ENCODE measurements at places on chromosomes 12 and 14.

GRCh38 chr12:91763654-91764370 lies 381.8 kb downstream of the BTG1 start:
- peak; percentile 28 for DNase-seq

DNA sequence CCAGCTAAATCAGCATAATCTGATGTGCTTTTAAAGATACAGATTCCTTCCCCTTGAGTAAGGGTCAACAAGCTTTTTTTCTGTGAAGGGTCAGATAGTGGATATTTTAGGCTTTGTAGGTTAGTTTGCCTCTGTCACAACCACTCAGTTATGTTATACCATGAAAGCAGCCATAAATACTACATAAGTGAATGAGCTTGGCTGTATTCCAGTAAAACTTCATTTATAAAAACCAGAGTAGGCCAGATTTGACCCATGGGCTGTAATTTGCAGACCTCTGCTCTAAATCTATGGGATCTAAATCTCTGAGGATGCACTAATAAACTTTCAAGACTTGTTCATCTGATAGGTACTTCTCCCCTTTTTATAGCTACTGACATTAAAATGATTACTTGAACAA lies 47.7 kb downstream of the LEMD3 start:
- no peak for DNase-seq

- no peak for DNase-seq
Observed at GRCh38 chr14:100553471-100553870, 33.7 kb downstream of the BEGAIN start.

DNA sequence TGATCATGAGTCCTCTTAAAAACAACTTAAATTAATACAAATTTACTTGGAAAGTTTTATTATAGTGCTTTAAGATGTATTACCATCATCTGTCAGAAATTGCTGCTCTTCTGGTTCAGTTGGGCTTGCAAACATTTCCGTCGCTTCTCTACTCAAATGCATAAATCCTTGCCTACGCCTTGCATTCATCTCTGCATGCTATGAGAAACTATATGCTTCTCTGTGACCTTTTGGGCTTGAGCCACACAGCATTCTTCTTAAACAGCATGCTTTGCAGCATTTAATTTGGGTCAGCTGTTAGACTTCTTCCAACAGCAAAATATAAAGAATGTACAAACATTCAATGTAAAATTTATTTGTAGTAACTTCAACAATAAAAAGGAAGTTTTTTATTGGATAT lies 305.7 kb upstream of the FLRT2 start:
- peak; percentile 56 for DNase-seq

DNA sequence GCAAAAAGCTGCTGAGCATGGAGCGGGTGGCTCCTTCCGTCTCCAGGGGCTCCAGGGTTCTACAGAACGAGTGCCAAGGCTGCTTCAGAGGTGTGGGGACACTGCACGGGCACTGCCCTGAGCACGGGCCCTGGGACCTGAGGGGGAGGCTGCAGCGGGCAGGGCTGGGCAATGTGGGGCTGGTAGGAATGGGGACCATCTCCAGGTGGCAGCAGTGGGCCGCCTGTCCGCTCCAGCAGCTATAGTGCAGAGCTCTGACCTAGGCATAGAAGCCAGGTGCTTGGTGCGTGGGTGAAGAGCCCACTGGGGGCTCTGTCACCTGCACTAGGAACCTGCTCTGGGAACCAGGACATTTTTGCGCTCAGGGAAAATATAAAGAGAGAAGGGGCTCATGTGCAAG lies 22.3 kb downstream of the HDAC7 start:
- no peak for DNase-seq

DNA sequence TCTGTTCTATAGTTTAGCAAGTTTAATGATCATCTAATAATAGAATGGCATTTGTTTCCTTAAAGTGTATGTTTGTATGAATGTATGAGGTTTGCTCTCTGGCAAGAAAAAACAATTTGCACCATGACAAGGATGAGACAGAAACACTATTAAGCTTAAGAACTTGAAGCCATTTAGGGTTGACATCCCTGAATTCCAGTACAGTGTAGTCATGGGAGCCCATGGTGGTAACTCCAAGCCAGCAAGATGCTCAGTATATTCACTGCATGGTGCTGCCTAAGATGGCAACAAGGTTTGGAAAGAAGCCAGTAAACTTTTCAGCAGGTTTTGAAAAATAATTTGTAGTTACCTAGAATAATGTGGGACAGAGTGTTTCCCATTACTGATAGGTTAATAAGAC lies 158.6 kb downstream of the PRIMA1 start:
- no peak for DNase-seq

DNA sequence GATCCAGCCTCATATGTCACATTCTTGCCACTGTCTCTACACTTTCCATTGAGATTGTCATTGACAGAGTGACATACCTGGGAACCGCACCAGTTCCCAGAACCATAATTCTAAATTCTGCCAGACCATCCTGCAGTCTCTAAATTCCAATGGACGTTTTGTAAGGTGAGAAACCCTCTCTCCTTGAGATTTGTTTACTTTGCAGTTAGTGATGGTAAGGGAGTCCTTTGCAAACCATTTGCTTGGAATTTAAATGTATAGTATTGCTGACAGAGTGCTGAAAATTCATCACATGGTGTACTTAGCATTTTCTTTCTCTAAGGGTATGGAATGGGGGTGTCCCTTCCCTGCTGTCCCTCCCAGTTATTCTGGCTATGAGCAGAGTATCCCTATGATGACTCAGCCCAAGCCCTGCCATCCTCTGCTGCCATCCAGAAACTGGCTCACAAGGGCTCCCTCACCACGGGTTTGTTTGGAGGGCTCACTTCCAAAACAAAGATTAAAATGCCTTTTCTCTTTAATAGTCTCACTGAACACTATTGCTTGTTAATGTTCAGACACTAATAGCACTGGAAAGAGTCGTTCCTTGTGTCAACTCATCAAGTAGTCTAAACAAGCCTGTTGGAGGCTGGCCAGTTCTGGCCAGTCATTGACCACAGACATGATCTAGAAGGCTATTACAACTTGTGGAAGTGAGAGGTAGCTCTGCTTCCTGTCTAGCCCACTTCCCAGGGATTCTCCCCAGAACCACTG lies 129.0 kb upstream of the HMGA2 start:
- DNase-seq, result peak; percentile 65

- no peak for DNase-seq
Observed at GRCh38 chr12:57460841-57461275, 1.3 kb downstream of the GLI1 start.

DNA sequence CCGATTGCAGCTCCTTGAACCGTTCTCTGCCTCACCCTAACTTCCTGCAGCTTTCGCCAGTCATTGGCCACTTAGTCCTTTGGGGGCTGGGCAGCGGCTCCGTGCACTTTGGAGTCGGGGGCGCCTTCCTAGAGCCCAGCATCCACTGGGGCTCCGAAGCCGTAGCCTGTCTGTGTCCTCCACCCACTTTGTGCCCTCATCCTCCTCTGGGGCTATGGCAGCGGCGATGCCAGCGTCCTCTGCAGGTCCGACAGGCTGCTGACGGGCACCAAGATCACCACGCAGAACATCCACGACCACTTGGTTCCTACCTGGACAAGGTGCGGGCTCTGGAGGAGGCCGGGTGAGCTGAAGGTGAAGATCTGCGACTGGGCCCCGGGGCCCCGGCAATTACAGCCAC lies 11.8 kb upstream of the A2M start:
- no peak for DNase-seq

DNA sequence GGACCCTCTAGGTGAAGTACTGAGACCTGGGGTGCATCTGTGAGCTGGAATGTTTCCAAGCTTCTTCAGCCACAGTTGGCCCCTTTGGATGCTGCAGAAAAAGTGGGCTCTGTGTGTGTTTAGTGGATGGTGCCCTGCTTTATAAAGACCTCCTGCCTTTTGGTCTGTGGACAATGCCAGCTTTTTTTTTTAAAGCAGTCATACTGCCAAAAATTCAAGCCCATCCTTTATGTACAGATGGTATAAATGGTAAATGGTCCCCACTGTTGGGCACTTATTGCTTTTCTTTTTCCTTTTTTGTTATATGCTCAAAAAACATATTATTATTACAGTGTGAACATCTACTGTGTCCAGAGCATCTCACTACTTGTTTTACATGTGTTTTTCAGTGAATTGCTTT lies 81.1 kb downstream of the SMOC1 start:
- DNase-seq, result no peak

GRCh38 chr14:94935706-94936300 lies 165.9 kb upstream of the GSC start:
- DNase-seq, result no peak

DNA sequence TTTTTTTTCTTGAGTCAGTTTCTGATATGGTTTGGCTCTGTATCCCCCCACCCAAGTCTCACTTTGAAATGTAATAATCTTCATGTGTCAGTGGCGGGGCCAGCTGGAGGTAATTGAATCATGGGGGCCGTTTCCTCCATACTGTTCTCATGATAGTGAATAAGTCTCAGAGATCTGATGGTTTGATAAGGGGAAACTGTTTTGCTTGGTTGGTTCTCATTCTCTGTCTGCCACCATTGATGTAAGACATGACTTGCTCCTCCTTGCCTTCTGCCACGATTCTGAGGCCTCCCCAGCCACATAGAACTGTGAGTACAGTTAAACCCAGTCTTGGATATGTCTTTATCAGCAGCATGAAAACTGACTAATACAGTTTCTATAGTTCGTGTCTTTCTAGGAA lies 42.9 kb downstream of the WNK1 start:
- DNase-seq, result no peak

DNA sequence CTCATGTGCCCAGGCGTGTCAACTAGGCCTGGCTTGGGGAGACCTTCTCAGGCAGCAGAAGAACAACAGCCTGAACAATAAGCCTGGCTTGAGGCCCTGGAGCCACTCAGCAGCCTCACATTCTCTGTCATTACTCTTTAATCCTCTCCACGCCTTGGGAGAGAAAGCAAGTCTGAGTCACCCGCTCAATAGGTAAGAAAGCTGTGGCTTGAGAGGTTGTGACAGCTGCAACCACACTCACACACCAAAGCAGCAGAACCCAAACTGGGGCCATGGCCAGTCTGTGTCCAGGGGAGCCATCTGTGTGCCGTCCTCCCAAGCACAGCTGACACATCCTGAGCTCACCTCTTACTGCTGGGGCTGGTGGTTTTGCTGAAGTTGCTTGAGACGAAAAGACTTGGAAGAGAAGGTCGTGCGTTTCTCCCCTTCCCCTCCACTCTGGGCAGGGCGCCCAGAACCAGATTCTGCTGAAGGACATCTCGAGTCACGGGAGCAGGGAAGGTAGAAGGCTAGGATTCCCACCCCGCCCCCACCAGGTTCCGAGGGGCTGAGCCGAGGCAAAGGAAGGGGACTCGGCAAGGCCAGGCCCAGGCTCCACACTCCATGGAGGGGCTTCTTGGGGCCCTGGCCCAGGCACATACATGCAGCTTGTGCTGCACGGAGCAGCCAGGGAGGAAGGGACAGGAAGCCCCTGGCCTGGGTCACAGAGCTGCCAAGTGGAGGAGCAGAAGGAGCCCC lies 5.5 kb downstream of the TMEM63C start:
- no peak for DNase-seq

- no peak for DNase-seq
Observed at GRCh38 chr12:95318071-95318545, 100.5 kb downstream of the VEZT start.

- DNase-seq, result no peak
Observed at GRCh38 chr14:36054353-36055051, 122.0 kb downstream of the PTCSC3 start.

DNA sequence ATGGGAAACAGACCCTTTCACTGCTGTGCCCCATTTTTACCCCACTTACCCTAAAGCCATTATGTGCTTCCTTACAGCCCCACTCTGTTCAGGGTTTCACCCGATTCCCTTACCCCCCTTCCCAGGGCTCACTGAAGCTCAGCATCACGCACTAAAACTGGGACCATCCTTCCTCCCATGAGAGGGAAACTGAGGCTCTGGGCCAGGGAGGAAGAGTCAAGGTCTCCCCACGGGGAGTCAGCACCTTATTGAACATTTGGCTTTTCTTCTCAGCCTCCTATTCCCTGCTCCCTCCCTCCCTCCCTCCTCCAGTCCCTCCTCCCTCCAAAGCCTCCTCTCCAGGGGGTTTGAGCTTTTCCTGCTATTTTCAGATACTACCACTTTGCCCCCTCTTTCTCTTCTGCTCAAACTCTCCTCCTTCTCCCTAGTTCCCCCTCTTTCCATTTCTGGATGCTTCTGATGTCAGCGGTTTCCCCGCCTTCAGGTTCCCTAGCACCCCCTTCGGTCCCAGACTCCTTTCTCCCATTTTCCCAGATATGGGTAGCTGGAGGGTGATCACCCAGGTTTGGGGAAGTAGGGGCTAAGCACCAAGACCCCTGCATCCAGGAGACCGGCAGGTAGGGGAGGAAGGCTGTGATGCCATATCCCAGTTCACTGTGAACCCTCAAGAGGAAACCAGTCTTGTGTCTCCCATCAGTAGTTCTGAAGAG lies 960 bp downstream of the GPR162 start:
- no peak for DNase-seq

DNA sequence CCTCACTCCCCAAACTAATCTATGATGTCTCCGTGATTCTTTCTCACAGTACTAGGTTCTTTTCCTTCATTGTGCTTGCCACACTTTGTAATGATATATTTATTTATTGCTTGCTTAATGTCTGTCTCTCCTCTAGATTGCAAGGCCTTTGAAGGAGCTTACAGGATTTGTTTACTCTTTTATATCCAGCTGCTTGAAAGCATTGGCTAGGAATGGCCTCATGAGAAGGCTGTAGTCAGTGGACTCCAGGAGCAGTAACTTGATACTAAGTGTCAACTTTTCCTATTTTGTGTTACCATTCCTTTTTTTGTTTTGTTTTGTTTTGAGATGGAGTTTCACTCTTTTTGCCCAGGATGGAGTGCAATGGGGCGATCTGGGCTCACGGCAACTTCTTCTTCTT lies 7.3 kb upstream of the FAM234B start:
- DNase-seq, result no peak

GRCh38 chr14:88551980-88552431 lies 2.8 kb downstream of the PTPN21 start:
- no peak for DNase-seq

DNA sequence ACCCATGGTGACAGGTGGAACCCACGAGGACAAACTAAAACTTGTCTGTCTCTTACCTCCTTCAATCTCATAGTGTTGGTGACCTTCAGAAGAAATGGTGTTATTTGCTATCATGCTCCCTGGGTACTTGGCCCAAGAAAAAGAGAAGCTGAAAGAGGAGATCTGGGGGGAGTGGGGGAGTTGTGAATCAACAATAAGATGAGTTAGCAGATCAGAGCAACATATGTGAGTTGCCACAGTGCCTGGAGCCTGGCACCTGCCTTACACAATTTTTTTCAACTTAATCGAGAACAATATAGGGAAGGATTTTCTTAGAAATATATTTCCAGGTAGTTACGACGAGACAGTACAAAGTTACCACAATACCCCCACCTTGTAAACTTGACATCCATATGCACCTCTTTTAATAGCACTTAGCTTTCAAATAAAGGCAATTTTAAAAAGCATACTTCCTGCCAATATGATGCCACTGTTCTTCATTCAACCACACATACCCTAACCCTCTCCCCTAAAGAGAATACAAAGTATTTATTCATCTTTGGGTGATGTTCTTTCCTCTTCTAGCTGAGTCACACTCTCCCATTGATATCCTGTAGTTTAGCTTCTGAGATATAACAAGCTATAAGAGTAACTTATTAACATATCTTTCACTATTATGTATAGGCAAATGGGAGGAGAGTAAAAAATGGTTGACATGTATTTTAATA lies 424.1 kb upstream of the OR4E1 start:
- no peak for DNase-seq

- no peak for DNase-seq
Observed at GRCh38 chr12:76226397-76226796, 121.8 kb downstream of the BBS10 start.

All from right renal pelvis (tissue), 4 donors.